ENCODE measurements at places on chromosomes 7 and 10.

- no peak for DNase-seq
Measured at GRCh38 chr7:2037808-2038522, 194.8 kb downstream of the MAD1L1 start.

DNA sequence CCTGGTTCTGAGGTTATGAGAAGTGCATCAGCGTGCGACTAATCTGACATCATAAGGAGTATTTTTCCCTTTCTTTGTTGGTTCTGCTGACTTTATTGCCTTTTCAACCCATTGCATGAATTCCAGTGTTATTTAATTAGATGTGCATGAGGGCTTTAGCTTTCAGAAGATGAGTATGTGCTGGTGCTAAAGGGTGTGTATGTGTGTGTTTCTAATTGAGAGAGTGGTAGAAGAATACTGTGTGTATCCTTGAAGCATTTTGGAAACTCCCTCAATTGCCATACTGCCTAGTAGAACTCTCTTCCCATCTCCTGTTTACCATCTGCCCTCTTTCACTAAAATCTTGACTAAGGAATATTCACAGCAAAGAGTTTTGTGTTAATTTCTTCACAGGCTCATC, 158.1 kb downstream of the SND1 start:
- no peak for DNase-seq

- no peak for DNase-seq
Measured at GRCh38 chr7:13563680-13564079, 425.8 kb downstream of the ETV1 start.

GRCh38 chr7:122482212-122482611, 177.7 kb upstream of the FEZF1 start:
- DNase-seq = no peak

DNA sequence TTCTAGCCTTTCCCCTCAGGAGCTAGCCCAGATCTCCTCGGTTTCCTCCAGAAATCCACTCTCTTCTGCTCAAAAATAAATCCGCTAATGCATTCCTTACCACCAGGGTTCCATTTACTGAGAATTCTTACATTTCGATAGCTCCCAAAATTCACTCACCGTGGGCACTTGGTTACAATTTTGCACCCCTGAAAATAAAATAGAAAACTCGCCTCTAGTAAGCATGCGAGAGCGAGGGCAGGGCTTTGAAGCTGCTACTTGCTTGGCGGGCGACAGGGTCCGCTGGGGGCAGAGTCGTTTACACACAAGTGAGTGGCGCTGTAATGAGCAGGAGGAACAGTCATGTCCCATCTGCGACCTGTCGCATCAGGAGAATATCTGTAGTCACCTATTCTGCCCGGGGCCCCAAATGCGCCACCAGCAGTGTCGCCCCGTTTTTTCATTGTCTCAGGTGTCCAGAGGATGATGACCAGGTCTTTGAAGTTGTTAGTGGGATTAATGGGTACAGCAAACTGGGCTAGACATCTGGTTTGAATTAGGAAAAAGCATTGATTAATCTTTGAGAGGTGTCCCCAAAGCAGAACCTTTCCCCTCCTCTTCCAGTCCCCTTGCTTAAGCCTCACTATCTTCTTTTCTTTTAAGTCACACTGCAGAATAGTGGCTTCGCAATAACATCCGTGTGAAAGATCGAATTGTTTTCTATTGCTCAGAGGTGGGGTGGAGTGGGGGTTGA, 1.2 kb upstream of the MEOX2 start:
- no peak for DNase-seq

DNA sequence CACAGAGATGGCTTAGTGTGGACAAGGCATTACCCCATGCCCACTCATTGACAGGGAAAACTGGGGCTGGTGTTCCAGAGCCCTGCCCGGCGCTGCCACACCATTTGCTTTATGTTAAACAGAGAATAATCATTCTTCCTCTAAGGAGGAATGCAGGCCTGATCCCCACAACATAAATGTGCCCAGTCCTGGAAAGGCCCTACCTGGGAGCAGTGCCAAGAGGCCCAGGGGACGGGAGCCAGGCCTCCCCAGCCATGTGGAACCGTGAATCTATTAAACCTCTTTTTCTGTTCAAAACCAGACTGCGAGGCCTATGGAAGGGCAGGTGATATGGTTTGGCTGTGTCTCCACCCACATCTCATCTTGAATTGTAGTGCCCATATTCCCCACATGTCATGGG, 264.1 kb downstream of the GRID1 start:
- no peak for DNase-seq

- DNase-seq = no peak
Measured at GRCh38 chr10:49645871-49646870, 32.3 kb downstream of the CHAT start.

GRCh38 chr10:14391342-14391741, 60.6 kb upstream of the FRMD4A start:
- no peak for DNase-seq

DNA sequence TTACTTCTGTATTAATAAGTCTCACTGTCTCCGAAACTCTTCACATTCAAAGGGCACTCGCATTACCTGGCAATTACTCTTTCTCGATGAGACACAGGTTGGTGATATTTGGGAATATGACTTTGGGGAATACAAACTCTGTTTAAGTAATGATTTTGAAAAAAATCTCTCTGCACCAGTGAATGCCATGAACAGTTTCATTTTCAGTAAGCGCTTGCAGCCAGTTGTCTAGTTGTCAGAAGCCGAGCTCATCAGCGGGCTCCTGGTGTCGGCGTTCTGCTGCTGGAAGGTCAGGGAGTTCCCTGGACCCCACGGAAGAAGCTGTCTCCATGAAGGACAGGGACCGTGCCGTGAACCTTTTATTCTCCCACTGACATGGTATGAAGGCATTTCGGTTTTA, 57.7 kb downstream of the PTPRE start:
- DNase-seq = no peak

- DNase-seq = no peak
Measured at GRCh38 chr10:8688881-8689280, 634.4 kb downstream of the GATA3 start.

- DNase-seq = no peak
Measured at GRCh38 chr7:18087687-18088078, 60.0 kb upstream of the PRPS1L1 start.

DNA sequence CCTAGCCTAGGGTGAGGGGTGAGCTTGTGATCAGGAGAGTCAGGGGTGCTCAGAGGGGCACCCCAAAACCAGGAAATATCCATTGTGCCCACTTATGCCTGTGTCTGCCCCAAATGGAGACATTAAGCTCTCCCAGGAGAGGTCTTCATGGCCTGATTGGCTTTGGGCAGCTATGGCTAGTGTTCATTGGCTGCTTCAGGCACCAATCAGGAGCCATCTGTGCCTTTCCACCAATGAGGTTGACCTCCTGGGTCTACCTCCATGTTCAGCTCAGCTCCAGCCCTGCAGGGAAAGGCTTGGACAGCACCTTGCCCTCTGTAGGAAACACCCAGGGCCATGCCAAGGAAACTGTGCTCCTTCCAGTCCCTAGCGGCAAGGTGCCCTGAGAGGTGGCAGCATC, 23.9 kb upstream of the HSPB1 start:
- no peak for DNase-seq

DNA sequence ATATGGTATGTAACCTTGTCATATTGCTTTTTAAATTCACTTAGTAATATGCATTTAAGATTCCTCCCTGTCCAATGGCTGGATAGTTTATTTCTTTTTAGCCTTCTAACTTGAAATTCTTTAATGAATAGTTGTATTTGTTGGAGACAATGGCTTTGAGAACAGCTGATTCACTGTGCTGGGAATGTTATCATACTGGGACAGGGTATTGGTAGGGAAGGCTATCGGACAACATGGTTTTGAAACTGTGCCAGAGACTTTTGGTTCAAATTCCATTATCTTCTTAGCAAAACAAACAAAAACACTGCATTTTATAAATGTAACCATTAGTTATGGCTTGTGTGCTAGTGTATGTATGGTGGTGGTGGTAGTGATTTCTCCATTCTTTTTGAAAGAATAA, 517.1 kb upstream of the ANKRD30A start:
- no peak for DNase-seq

GRCh38 chr7:24762771-24763170, 5.5 kb upstream of the GSDME start:
- DNase-seq = no peak

- no peak for DNase-seq
Measured at GRCh38 chr7:134018306-134018705, 108.8 kb upstream of the LRGUK start.

Data from activated gamma-delta T cell treated with Interleukin-2 at 50 U/mL for 16 hours (primary cell).